Fibroblast of skin of back (primary cell): ENCODE measurements at places on chromosomes 5 and 9.

DNA sequence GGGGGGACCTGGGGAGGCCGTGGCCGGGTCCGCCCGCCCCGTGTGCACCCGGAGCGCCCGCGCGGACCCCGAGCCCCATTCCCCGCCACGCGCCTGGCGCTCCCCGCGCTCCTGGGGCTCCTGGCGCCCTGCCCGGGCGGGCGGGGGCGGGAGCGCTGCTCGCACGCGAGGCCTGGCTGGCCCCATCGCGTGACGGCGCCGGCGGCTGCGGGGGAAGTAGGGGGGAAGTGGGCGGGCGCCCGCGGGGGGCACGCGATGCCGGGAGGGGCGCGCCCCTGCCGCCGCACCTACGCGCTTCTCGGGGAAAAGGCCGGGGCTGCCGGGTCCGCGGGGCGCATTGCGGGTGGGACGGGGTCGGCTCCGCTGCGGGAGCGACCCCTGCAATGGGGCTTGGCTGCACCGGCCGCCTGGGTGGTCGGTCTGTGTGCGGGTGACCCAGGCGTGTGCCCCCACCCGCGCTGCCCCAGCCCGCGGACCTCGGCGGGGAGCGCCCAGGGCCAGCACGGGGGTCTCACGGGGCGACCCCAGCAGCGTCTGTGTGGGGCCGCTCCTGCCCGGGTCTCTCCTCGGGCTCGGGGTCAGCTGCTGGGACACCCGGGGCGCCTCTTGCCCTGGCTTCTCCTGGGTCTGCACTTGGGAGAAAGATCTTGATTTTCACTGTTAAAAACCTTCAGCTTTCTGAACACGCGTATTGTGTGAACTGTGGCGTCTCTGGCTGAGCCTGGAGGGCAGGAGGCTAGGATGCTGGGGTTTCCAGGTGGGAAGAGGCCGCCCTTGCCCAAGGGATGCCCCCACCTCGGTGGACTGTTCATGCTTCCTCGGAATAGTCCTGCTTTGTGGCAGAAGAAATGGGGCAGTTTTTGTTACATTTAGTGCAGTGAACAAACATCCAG, 52.4 kb downstream of the AHRR start:
- peak; percentile 86 for DNase-seq

DNA sequence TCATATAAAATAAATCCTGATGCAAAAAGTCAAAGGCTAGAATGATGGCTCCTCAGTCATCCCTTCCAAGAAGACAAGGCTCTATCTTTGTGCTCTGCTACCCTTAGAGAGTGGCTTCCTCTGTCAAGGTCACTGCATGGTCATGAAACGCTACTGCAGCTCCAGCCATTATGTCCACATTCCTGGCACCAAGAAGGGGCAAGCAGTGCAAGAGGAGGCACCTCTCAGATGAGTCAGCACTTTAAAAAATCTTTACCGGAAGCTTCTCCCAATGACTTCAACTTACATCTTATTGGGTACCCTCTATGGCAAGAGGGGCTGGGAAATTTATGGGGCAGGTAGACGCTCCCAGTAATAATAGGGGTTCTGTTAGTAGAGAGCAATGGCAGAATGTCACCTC, 129.5 kb upstream of the CPEB4 start:
- no peak for DNase-seq

DNA sequence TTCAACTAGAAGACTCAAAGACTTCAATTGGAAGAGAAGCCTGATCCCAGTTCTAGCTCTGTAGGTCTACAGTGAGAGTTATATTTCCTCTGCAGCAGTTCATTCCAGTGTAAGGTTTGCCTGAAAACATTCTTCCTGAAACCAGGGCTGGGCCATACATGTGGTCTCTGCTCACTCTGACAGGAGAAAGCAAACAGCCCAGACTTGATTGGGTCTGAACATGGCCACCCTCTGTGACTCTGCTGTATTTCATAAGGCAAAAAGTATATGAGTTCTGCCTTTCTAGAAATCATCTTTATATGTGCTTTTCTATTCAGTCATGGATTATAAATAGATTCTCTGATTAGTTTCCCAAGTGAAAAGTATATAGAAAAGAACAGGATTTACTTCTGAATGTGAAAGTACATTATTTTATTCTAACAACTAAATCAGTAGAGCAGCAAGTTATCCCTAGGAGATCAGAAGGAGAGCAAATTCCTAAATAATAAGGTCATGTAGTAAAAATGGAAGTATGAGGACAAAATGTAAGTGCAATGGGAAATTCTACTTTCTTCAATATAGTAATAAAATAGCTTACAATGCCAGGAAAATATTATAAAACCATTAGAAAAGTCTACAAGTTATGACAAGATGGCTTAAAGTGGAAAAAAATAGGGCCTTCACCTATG, 144.3 kb downstream of the EFNA5 start:
- DNase-seq = peak; percentile 46

GRCh38 chr5:179318221-179318955, 26.9 kb downstream of the ADAMTS2 start:
- DNase-seq = peak; percentile 36

DNA sequence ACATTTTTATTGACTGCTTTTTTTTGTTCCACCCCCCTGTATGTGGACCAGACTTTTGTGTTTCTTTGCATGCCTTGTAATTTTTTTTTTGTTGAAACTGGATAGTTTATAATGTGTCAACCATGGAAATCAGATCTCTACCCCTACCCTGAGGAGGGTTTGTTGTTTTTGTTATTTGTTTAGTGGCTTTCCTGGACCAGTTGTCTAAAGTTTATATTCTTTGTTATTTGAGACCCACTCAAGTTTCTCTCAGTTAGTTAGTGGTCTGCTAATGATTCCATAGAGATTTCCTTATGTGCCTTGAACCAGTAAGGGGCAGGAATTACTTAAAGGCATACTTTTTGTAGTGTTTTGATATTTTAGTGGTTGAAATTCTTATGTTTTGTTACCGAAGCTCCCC, 41.1 kb downstream of the GCNT1 start:
- DNase-seq = no peak

DNA sequence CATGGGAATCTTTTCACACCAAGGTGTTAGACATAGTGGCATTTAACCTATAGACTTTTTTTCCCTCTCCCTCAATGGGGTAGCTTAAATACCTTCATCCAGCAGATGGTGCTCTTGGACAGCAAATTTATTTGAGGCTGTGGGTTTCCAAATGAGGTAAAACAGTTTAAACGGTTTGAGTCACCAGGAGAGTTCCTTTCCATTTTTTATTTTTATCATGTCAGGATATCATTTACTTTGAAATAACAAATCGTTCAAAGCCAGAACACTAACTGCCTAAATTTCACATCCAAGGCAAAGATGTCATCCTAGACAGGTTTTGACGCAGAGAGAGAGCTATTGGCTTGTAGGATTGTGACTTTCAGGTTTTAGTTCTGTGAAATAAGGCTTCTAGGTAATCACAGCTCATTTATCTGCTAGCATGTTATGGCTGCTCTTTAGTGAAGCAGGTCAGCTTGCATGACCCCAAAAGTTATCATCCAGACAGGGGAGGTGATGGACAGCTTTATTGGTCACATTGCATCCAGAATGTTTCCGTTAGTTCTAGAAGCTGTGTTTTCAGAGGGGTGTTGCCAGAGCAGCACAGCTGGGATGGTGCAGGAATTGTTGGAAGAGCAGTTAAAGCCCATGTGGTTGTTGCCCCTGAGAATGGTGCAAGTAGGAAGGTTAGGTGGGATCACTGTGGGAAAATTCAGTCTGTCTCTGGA, 69.8 kb downstream of the KDM4C start:
- peak; percentile 59 for DNase-seq

DNA sequence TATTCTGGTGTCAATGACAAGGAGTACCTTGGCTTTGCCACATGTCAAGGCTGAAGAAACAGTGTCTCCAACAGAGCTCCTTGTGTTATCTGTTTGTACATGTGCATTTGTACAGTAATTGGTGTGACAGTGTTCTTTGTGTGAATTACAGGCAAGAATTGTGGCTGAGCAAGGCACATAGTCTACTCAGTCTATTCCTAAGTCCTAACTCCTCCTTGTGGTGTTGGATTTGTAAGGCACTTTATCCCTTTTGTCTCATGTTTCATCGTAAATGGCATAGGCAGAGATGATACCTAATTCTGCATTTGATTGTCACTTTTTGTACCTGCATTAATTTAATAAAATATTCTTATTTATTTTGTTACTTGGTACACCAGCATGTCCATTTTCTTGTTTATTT, 19.8 kb downstream of the CD274 start:
- no peak for DNase-seq

- peak; percentile 10 for DNase-seq
These were observed 14.3 kb downstream of the CDK20 start for GRCh38 chr9:87959916-87960581.

- no peak for DNase-seq
These were observed 25.0 kb downstream of the ECM2 start for GRCh38 chr9:92510747-92511146.

GRCh38 chr5:32004404-32004803, 169.7 kb downstream of the GOLPH3 start:
- DNase-seq = no peak

GRCh38 chr5:40210694-40211093, 469.0 kb upstream of the PTGER4 start:
- DNase-seq = no peak

DNA sequence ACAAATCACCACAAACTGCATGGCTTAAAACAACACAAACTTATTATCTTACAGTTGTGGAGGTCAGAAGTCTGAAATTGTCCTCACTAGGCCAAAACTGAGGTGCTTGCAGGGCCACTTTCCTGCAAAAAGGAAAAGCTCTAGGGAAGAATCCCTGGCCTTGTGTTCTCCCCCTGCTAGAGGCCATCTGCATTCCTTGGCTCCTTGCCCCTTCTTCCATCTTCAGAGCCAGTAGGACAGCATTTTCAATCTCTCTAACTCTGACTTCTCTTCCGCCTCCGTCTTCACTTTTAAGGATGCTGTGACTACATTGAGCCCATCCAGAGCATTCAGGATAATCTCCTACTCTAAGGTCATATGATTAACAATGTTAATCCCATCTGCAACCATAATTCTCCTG, 236.6 kb downstream of the CDK5RAP2 start:
- DNase-seq = no peak

GRCh38 chr5:110356677-110357076, 369.8 kb downstream of the TMEM232 start:
- peak; percentile 73 for DNase-seq

- DNase-seq = peak; percentile 67
These were observed 186.0 kb upstream of the KLF9 start for GRCh38 chr9:70600506-70600905.

GRCh38 chr5:146541958-146542849, 26.2 kb upstream of the GPR151 start:
- DNase-seq = peak; percentile 40
